ENCODE measurements at places on chromosomes 7 and 10. TPM values are rescaled to one million over a fixed set of nuclear protein-coding genes. Genes with fewer than 3 reads are reported as not detected.

The BAG3 gene
- 14.6 TPM for total RNA-seq

DNA sequence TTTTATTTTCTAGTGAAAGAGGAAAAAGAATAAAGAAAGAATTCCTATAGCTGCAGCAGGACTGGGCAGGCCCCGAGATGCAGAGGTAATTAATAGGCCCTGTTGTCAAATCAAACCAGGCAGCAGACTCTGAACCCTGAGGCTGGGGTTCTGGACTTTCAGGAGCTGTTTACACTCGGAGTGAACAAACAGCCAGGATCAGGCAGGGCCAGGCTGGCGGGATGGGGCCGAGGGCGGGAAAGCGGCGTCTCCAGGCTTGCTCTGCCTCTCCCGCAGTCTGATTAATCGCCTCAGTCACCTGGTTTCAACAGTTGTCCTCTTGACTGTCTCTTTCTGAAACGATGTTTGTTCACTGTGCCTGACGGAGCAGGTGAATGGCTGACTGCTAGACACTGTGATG, 675.4 kb upstream of the FOXK1 start:
- peaks cover 1% of the 10 kb centered on the region for H3K4me1 ChIP-seq
- no peaks in the 10 kb centered on the region for H3K36me3 ChIP-seq
- H3K27me3 ChIP-seq: no peaks in the 10 kb centered on the region
- H3K4me3 ChIP-seq: no peak overlapping the region
- DNase-seq: no peak

- peak overlapping the region; percentile 34 for H3K4me3 ChIP-seq
- no peaks in the 10 kb centered on the region for H3K36me3 ChIP-seq
Measured at GRCh38 chr7:128530855-128531104, 54.2 kb downstream of the METTL2B start.

DNA sequence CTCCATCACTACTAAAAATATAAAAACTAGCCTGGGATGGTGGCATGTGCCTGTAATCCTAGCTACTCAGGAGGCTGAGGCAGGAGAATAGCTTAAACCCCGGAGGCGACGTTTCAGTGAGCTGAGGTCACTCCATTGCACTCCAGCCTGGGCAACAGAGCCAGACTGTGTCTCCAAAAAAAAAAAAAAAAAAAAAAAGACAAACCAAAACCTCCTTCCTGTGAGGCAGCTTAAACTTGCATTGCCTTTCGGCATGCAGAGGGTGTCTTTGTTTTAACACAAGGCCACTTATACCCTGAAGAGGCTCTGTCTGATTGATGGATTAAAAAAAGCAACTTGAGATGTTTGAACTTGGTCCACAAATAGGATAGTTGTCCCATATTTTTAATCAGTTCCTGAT, 128.4 kb upstream of the RSU1 start:
- no peak overlapping the region for H3K27ac ChIP-seq
- DNase-seq: no peak
- H3K4me1 ChIP-seq: no peaks in the 10 kb centered on the region
- no peak overlapping the region for H3K4me3 ChIP-seq
- no peaks in the 10 kb centered on the region for H3K36me3 ChIP-seq

The SPDYE18 gene
- total RNA-seq: not detected

The TFR2 gene
- total RNA-seq: 5.7 TPM

GRCh38 chr10:128373071-128373749, 247.0 kb upstream of the MKI67 start:
- H3K27ac ChIP-seq: no peak overlapping the region
- no peaks in the 10 kb centered on the region for H3K4me1 ChIP-seq
- H3K27me3 ChIP-seq: no peaks in the 10 kb centered on the region
- H3K4me3 ChIP-seq: no peak overlapping the region
- DNase-seq: no peak

The SUN3 gene
- total RNA-seq: not detected

The CYP3A7 gene
- not detected for total RNA-seq

DNA sequence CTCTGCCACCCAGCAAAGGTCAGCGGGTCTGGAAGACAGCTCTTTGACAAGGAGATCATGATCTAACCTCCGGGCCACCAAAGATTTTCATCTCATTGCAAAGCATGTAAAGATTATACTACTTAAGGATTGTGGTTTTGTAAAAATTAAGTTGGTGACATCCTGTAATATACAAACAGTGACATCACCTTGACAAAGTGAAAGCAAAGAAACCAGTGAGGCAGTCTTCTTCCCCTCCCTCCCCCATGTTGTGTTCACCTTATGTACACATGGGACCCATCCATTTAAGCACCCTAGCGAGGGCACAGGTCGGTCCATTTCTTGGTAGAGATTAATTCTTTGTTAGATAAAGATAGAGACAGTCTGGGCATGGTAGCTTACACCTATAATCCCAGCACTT, 3.9 kb downstream of the MDH2 start:
- no peak overlapping the region for H3K27ac ChIP-seq
- peaks cover 4% of the 10 kb centered on the region for H3K4me1 ChIP-seq
- DNase-seq: no peak

The SEMA3A gene
- total RNA-seq: 42.3 TPM

DNA sequence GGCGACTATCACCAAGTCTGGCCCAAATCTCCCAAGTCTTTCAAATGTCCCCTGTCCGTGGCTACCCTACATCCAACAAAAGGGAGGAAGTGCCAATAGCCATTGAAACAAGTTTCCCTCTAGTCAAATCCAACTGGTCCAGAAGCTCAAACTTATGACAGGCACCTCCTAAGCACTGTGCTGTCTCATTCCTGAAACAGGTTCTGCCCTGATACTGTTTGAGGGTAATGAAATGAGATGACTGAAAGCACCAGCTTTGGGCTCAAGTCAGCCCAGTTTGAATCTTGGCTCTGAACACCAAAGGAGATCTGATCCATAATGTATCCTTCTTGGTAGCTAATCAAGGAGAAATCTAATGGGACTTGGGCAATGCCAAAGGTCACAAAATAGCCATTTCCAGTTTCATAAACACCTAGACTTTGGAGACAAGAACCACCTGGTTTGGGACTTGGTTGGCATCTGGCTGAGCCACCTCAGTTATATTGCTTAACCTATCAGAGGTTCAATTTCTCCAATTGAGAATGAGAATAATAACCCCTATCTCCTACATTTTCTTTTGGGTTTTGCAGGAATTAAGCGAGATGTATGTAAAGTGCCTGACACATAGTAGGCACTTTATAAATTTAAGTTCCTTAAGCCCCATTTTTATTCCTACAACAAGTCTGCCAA, 34.7 kb upstream of the ARID5B start:
- no peaks in the 10 kb centered on the region for H3K36me3 ChIP-seq
- no peak overlapping the region for H3K4me3 ChIP-seq
- no peaks in the 10 kb centered on the region for H3K4me1 ChIP-seq
- no peak overlapping the region for H3K27ac ChIP-seq
- DNase-seq: no peak

DNA sequence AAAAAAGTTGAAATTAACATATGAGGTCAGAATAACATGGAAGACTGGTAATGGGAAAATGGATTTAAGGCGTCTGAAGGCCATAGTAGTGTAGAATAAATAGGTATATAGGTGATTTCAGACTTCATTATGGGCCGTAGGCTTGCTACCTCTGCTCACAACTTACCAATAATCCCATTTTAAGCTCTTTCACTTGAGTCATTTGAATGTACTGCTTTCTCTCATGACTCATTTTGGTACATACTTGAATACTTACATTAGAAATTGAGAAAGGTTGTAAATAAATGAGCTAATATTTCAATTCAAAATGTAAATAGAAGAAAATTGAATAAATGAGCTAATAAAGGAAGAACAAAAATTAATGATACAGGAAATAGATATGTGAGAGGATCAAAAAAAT, 42.2 kb upstream of the NEUROD6 start:
- H3K4me3 ChIP-seq: no peak overlapping the region
- no peaks in the 10 kb centered on the region for H3K4me1 ChIP-seq
- H3K27ac ChIP-seq: no peak overlapping the region

DNA sequence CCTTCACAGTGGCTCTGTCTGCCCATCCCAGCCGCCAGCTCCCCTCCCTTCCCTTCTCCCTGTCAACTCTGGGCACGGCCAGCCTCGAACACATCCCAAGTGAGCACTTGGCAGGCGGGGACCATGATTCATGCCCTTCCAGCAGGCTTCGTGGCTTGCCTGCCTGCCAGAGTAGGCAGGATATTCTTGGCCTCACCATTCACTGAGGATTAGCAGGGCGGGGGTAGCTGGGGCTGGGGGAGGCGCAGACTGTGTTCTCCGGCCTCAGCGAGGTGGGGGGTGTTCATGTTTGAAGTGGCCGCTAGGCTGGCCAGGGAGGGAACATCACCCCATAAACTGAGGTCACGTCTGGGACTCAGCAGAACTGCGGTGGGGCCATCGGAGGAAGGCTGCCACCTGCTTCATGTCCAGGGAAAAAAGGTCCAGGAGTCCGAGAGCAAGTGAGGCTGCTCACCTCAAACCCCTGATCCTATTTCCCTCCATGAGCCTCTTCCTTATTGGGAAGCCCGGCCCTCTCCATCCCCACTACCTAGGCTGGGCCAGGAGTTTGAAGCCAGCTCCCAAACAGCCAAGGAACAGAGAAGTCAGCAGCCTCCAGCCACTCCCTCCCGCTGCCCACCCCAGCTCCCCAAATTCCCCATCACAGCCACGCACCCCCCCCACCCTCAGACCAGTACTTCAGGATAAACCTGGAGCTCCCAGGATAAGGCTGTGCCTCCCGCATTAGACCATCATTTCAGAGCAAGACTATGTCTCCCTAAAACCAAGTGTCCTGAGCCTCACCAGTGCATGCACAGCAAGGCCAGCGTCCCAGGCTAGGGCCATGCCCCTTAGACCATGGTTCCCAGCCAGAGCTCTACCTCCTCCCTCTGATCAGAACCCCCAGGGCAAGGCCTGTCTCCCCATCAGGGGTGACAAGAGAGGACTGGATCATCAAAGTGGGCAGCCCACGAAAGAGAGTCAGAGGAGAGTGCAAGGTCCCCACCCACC, 42.8 kb upstream of the RABGEF1 start:
- H3K27me3 ChIP-seq: no peaks in the 10 kb centered on the region
- no peak overlapping the region for H3K27ac ChIP-seq
- no peaks in the 10 kb centered on the region for H3K36me3 ChIP-seq
- peaks cover 2% of the 10 kb centered on the region for H3K4me1 ChIP-seq

DNA sequence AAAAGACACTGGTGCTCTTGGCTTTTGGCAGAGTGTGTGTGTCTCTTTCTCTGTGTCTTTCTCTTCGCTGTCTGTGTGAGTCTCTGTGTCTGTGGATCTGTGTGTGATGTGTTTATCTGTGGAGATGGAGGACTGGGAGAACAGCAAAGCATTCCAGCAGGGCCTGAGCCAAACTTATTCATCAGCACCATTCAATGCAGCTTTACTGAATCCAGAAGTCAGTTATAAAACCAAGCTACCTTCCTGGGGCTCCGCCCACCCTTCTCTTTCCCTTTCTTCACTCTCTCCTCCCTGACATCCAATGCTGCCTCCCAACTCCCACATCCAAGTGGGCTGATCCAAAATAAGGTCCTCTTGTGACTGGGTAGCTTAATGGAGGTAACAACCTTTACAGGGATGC, 3.9 kb downstream of the SGMS1 start:
- no peaks in the 10 kb centered on the region for H3K27me3 ChIP-seq
- H3K4me1 ChIP-seq: peaks cover 18% of the 10 kb centered on the region

GRCh38 chr10:123038782-123039631, 30.2 kb downstream of the ACADSB start:
- H3K36me3 ChIP-seq: no peaks in the 10 kb centered on the region
- H3K27ac ChIP-seq: no peak overlapping the region

- H3K27me3 ChIP-seq: no peaks in the 10 kb centered on the region
- H3K36me3 ChIP-seq: no peaks in the 10 kb centered on the region
- no peaks in the 10 kb centered on the region for H3K4me1 ChIP-seq
Measured at GRCh38 chr7:96887426-96887825, 117.9 kb upstream of the DLX6 start.

The PARD3 gene
- 49.1 TPM for total RNA-seq

GRCh38 chr10:87659571-87660483, at the start of gene PAPSS2:
TSS of gene PAPSS2 (plus strand) at chr10:87659878. CDS start at chr10:87659982, 104 bp downstream.
- no peaks in the 10 kb centered on the region for H3K27me3 ChIP-seq
- peaks cover 20% of the 10 kb centered on the region for H3K4me1 ChIP-seq
- no peaks in the 10 kb centered on the region for H3K36me3 ChIP-seq
- peak within 1 kb of the TSS; percentile 84 for H3K4me3 ChIP-seq
- DNase-seq: peak; percentile 82

DNA sequence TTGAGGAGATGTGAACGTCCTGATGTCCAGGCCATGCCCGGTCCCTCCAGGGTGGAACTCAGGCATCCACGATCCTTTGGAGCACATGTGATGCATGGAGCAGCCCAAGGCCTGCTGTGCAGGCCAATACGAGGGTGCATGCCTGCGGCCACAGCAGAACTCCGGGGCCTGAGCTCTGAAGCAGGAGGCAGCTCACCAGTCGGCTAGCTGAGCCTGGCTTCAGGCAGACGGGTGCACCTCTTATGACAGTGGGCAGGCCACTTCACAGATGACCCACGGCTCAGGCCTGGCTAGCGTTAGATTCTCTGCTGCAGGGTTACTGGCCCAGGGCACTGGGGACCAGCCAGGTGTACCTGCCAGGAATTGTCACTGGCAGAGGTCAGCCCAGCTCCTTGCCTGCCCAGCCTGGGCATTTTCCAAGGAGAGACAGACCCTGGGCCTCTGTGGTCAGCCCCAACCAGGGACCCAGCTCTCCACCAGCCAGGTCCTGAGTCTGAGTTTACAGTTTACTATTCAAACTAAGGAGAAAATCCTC, 29.6 kb upstream of the INPP5A start:
- no peak overlapping the region for H3K27ac ChIP-seq
- no peaks in the 10 kb centered on the region for H3K4me1 ChIP-seq
- no peaks in the 10 kb centered on the region for H3K36me3 ChIP-seq
- H3K27me3 ChIP-seq: no peaks in the 10 kb centered on the region

- no peak overlapping the region for H3K4me3 ChIP-seq
- H3K27ac ChIP-seq: no peak overlapping the region
- peaks cover 15% of the 10 kb centered on the region for H3K27me3 ChIP-seq
- no peak for DNase-seq
- no peaks in the 10 kb centered on the region for H3K36me3 ChIP-seq
Measured at GRCh38 chr7:40138973-40139372, 4.2 kb downstream of the SUGCT start.

The LRRC4 gene
- 13.4 TPM for total RNA-seq

The SPOCK2 gene
- 1.6 TPM for total RNA-seq

- H3K4me3 ChIP-seq: no peak overlapping the region
- no peaks in the 10 kb centered on the region for H3K36me3 ChIP-seq
- no peak for DNase-seq
- H3K27ac ChIP-seq: no peak overlapping the region
Measured at GRCh38 chr7:36951257-36951697, 227.0 kb upstream of the AOAH start.

DNA sequence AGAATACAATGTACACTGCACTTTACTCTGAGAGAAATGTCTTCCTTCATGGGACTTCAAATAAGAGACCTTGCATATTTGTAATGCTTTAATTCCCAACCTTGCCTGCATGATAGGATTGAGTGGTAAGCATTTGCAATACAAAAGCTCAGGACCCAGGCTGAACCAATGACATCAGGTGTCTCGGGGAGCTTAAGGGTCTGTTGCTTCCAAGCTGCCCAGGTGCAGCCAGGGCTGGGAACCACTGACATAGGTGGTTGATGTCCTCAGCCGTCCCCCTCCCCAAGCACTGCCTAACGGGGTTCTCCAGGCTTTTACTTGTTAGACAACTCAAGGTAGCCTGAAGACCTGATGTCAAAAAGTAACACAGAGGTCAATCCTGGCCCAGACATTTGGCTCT, 29.1 kb downstream of the FIGNL1 start:
- H3K27ac ChIP-seq: no peak overlapping the region
- H3K4me3 ChIP-seq: no peak overlapping the region
- H3K36me3 ChIP-seq: no peaks in the 10 kb centered on the region
- H3K4me1 ChIP-seq: peaks cover 3% of the 10 kb centered on the region
- DNase-seq: no peak
- no peaks in the 10 kb centered on the region for H3K27me3 ChIP-seq

The SPDYE5 gene
- total RNA-seq: not detected
